Neuronal stem cell (in vitro differentiated cells): ENCODE measurements at places on chromosomes 1 and 21.

- no peak for DNase-seq
Measured at GRCh38 chr1:5744341-5744740, 247.9 kb downstream of the NPHP4 start.

- no peak for DNase-seq
Measured at GRCh38 chr1:229209386-229209785, 61.5 kb upstream of the RAB4A start.

- no peak for DNase-seq
Measured at GRCh38 chr1:47578026-47578720, 140.3 kb downstream of the FOXD2 start.

- no peak for DNase-seq
Measured at GRCh38 chr1:36300526-36300925, 5.6 kb upstream of the SH3D21 start.

GRCh38 chr1:232422098-232422497, 207.8 kb downstream of the SIPA1L2 start:
- no peak for DNase-seq

DNA sequence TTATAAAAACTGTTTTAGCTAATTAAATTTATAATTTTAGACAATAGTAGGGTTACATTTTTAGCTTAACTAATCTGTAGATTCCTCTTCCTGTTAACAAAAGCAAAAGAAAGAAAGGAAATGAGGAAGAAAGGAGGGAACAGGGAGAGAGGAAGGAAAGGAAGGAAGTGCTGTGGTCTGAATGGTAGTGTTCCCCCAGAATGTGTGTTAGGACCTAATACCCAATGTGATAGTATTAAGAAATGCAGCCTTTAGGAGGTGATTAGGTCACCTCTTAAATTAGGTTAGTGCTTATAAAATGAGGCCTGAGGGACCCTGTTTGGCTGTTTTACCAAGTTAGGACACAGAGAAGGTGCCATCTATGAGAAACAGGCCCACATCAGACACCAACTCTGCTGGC, 136.9 kb upstream of the SAMSN1 start:
- no peak for DNase-seq

- DNase-seq, result no peak
Measured at GRCh38 chr1:240591564-240591963, 20.4 kb downstream of the GREM2 start.
